Iris pigment epithelial cell (primary cell): ENCODE measurements at places on chromosomes 12 and 14.

DNA sequence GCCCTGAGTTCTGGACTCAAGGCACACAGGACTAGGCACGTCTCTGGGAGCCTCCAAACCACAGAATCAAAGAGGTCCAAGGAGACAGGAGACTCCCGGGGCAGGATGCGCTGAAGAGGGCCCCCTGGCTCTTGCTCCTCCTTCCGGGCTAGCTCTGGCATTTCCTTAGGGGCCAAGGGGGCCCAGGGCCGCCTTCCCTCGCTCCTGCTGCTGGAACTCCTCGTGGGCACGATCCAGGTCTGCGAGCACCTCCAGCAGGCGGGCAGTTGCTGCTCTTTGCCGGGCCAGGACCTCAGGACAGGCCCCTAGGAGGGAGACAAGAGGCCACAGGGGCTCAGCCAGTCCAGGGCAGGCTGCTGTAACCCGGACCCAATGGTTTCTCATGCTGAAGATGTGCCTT, 35.8 kb downstream of the RASAL1 start:
- no peak for DNase-seq

DNA sequence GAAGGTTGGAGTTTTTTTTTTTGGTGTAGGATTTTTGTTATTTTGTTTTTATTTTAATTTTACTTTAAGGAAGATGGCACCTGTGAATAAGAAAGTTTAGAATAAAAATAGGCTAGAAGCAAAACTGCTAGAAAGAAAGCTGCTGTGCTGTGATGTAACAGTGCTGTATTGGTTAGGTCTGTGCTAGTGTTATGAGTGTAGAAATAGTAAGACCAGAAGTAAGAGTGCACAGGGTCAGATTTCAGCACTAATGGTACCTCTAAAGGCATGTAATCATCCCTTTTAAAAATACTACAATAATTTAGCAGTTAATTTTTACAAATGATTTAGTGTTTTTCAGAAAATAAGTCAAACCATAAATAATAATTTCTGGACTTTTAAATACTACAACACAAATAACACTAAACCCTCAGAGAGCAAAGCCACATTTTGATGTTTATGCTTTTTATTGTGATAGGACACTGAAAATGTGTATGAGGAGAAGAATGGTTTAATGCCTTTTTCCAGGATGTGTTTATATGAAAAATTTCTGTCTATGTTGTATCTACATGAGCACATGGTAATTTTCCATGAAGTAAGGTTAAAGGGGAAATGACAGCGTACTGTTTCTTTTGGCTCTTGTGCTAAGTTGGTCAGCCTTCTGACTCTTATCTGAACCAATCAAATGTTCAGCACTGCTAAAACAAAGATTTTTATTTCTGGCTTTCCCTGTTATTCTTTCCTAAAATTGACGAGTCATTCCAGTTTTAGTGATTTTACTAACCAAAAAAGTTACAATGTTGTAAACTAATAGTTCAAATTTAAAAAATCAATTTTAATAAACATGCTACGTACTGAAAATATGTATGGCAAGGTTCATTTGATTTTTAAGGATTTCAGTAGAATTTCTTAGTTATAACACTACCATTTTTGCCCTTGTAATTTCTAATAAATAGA, 96.1 kb downstream of the PPHLN1 start:
- peak; percentile 89 for DNase-seq

DNA sequence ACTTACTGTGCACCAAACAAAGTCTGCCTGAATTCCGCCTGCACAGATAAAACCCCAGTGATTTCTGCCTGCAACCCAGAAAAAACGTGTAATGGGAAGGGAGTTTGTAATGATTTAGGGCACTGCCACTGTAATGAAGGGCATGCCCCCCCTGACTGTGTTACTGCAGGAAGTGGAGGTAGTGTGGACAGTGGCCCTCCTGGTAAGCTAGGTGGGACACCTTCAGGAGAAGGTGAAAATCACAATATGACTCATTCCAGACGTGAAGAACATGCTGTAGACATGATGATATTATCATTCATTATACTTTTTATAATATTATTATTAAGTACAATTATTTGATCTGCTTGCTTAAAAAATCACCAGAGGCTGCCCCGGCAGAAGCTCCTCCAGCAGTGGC, 59.2 kb downstream of the MAPKAPK5 start:
- no peak for DNase-seq

- DNase-seq = peak; percentile 0
These were observed 297.6 kb upstream of the SEL1L start for GRCh38 chr14:81831128-81831820.

DNA sequence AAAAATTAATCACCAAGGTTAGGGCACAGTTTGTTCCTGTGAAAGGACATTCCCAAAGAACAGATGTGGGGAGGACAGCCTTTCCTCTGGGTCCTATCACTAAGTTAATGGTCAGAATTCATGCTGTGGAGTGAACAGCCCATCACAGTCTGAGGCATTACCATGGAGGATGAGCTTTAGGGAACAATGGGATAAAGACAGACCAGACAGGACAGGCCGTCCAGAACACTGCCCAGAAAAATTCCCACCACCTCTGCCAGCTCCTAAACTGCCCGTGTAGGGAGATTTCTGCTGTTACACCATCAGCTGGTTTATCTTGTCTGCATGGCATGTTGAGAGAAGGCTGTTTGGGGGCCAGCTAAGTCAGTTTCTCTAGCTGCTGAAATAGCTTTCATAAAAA, 49.6 kb upstream of the IFNG-AS1 start:
- no peak for DNase-seq

DNA sequence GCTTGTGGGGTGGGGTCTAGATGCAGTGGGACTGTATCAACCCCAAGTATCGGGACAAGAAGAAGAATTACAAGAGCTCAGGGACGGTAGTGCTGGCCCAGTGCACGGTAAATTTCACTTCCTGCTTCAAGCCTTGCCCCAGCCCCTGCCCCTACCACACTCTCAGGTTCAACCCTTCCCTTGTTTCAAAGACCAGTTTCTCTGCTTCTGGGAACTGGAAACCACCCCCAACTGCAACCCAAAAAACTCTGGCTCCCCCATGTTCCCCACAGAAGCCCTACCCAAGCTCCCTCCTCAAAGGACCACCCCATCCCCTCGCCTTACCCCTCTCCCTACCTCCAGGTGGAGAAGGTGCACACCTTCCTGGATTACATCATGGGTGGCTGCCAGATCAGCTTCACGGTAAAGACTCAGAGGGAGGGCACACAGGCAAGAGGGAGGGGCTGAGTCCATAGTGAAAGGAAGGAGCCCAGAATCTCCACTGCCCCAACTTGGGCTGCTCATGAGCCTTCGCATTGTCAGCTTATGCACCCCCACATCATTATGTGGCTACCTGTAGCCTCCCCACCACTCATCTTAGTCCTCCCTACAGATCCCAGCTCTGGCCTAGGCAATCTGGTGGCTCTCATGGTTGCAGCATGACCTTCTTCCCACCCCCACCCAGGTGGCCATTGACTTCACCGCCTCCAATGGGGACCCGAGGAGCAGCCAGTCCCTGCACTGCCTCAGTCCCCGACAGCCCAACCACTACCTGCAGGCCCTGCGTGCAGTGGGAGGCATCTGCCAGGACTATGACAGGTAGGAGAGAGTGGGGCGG, 4.3 kb downstream of the CPNE6 start:
- DNase-seq = no peak
